ENCODE measurements at places on chromosomes 2 and 18.

DNA sequence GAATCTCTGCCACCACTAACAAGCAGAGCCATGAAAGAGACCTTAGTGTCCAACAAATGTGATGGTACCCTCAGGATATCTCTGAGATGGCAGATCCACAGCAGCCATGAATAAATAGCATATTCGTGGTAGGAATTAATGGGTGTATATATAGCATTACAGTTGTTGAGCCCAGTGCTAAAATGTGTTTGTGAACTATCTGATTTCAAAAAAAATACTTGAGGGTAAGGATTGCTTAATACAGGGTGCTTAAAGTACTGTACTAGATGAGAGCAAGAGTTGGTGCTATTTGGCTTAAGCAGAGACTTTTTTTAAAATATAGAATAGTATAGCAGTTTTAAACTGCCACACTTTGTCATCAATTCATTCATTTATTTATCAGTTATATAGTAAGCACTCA lies 101.5 kb upstream of the GALNT5 start:
- DNase-seq, result no peak

DNA sequence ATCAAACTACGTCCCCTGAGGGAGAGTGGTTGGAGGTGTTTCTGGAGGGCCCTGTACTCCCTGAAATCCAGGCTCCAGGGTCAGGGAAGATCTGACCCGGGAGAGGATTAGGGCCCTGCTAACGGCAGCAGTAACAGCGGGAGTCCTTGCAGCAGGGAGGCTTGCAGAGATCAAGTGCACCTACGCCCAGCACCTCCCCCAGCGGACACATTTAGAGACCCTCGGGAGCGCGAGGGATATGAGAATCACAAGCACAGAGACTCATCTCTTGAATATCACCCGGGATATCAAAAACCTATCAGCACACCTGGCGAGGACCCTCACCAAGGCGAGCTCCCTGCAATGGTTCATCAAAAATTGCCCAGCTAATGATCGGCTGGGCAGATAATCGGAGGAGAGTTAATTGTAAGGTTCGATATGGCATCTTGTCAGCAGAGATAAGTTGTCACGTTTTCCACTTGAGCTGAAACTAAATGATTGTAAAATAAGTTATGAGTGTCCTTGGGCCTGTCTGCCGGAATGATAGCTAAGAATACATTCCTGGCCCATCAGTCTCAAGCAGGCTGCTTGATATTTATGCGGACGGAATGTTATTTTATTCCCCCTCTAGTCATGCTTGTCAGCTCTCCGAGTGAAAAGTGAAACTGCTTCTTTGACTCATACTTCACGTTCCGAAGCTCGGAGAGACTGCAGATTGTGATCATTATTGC lies 209.8 kb downstream of the GBX2 start:
- no peak for DNase-seq

DNA sequence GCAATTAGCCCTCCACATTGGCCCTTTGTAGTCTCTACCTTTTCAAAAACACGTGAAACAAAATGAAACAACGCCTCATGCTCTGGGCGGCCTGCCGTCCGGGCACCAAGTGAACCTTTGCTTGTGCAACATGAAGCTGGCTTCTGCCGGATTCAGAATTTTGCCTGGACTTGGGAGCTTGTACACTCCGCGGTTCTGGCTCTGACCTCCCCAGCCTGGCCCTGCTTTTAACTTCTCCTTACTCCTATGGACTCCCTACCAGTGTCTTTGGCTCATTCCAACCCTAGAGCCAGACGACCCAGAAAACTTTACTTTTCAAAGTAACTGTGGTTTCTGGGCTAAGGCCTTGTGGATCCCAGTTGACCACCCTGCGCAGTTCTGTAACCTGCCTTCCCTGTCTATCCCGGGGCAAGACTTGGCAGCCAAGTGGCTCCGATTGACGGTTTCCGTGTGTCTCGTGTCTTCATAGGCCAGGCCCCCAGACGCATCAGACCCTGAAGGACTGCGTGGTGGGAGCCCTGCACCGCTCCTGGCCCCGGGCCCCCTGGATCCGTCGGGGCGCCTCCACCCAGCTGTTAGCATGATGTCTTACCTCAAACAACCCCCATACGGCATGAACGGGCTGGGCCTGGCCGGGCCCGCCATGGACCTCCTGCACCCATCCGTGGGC lies 1.9 kb downstream of the OTX1 start:
- DNase-seq, result peak; percentile 9

DNA sequence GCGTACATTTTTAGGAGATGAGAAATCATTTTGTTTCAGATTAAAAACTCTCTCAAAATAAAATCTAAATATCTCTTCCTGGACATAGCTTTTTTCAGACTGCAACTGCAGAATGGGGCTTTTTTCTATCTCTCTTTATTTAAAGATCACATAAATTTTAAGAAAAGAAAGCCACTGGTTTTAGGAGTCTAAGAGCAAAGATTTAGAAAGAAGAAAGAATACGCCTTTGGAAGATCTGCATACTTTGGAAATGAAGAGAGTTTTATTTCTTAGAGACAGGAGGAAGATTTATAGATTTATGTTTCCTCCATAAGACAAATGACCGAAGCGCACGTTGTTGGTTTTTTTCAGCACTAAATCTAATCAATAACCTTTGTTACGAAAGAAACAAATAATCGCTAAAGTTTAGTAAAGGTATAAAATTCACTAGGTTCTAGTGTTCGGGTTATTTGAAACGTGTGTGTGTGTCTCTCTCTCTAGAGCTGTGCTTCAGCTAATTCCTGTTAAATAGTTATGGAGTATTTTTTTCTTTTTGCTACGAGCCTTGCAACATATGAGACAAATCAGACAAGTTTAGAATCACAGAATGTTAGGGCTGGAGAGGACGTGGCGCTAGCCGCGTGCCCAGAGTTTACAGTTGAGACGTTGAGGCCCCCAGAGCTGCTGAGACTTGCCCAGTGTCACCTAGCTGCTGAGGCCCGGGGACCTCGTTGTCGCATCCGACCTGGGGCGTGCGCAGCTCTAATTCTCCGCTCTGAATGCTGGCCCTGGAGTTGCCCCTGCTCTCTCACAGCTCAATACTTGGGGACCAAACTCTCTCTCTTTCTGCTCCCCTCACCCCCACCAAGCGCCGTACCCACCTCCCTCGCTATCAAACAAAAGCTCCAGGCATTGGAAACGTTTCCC lies 69.9 kb downstream of the CTAGE1 start:
- DNase-seq, result no peak

GRCh38 chr18:37612524-37613252 lies 47.1 kb upstream of the CELF4 start:
- DNase-seq, result no peak

GRCh38 chr2:66170744-66171330 lies 264.1 kb upstream of the MEIS1 start:
- DNase-seq, result no peak

- DNase-seq, result no peak
Observed at GRCh38 chr2:219404291-219404910, 13.8 kb upstream of the DES start.

GRCh38 chr2:33107690-33108482 lies 161.1 kb downstream of the LTBP1 start:
- no peak for DNase-seq

DNA sequence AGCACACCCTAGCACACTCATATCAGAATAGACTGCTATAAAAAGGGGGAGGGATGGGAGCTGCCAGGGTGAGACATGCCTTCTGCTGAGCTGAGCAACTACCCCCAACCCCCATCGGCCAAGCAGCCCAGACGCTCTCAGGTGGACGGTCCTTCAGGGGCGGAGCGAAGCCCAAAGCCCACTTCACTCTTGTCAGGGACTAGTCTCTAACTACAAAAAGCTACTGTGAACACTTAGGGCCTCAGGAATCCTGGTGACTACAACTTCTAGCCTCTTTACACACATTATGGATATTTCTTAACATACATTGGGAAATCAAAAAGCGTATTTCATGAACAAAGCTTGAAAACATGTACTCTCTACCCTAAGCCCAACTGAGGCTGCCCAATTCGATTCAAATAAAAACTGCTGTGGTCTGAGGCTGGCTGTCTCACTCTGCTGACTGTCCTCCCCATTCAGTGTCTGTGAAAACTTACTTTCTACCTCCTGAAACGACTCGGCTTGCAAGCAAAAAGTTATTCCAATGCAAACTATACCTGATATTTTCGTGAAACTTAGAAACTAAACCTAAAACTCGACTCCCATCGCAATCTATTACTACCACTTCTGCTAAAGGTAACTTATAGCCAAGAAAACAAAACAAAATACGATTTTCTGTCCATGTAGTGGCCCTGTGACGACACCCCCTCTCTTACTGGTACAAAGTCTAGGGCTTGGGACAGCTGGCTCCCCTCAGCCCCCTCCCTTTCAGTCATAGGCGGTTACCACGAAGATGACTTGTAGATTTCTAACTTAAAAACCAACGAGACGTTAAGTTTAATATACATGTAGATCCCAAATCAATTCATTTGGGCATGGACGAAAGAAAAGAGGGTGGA lies 1.2 kb downstream of the SERTAD2 start:
- DNase-seq, result peak; percentile 56

DNA sequence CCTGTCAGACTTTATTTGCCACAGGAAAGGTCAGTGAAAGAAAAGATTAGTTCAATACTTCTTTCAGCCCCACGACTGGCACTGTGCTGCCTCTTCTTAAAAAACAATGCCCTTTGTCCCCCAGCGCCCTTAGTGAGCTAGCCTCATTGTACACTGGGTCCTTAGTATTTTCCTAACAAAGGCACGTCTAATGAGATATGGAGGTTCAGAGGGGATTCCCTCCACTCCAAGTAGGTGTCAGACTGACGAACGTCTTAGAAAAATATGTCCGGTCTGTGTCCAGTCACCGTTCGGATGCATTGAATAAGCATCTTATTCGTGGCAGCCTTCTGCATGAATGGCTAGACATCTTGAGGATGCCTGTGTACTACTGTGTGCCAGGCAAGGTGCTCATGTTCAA lies 1.1 kb downstream of the FECH start:
- no peak for DNase-seq

DNA sequence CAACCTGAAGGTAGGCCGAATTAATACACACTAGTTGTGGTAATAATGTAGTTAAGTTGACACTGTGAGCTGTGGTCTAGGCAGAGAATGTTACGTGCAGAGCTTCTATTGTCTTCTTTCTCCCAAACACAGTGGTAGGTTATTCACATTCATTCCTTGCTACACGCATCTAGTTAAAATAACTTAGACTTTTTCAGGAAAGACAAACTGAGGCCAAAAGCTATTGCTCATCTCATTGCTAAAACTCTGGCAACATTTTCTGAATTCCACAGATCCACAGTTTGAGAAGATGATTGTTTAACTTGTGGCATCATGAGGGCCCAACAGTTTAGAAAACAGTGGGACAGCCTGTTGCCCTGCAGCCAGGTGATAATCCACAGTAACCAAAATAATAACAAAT lies 850.4 kb upstream of the FSHR start:
- no peak for DNase-seq

DNA sequence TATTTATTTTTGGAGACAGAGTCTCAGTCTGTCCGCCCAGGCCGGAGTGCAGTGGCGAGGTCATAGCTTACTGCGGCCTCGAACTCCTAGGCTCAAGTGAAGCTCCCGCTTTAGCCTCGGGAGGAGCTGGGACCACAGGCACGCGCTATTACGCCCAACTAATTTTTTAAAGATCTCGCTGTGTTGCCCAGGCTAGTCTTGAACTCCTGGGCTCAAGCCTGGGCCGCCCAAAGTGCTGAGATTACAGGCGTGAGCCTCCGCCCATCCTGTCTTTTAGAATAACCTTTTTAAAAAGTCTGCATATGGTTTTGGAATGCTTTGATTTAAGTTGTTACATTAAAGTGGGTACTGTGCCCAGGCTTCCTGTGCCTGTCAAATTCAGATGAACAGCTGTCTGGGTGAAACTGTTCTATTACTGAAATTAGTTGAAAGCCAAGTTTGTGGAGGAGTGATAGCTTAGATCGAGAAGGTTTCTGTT lies 944 bp downstream of the RAB3GAP1 start:
- peak; percentile 11 for DNase-seq

GRCh38 chr2:107063228-107063627 lies 177.3 kb upstream of the ST6GAL2 start:
- no peak for DNase-seq

- no peak for DNase-seq
Observed at GRCh38 chr2:71989671-71990070, 158.0 kb downstream of the CYP26B1 start.

DNA sequence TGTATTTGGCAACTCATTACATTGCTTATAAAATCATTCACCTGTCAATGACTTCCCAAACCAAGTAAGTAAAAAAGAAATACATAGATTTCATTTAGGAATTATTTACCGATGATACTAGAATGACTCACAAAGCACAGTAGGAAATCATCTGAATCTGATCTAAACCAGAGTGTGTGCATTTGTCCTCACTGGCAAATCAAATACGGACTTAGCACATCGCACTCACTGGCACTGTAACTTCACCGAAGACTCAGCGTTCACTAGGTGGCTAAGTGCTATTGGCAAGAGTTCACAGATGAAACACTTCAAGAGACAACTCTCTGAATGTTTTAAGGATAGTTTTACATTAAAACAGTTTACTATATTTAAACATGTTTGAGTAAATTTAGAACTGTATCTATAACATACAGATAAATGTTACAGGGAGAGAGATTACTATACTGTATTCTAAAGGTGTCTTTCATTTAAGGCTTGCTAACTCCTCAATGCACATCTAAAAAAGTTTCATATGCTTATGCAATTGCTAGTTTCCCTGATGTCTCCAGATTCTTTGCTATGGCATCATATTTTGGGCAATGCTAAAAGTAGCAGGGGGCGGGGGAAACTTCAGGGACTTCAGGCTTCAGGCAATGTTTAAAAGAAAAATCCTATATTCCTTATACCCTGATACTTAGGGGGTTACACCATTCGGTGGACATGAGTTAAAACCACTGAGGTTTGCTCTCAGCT lies 48.8 kb downstream of the STK39 start:
- DNase-seq, result no peak

DNA sequence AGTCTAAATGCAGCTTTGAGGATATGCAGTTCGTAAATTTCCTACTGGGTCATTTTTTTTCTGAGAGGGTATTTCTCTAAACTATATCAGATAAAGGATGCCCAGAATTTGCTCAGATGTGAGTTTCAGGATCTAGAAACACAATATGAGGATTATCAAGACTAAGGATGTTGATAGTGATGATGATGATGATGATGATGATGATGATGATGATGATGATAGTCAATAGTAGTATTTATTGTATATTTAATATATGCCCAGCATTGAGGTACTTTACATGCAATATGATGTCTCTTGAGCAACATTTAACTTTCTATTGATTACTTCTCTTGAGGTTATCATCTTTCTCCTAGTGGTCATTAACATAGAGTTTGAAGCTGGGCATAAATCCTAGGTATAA lies 222.1 kb upstream of the NRP2 start:
- no peak for DNase-seq

DNA sequence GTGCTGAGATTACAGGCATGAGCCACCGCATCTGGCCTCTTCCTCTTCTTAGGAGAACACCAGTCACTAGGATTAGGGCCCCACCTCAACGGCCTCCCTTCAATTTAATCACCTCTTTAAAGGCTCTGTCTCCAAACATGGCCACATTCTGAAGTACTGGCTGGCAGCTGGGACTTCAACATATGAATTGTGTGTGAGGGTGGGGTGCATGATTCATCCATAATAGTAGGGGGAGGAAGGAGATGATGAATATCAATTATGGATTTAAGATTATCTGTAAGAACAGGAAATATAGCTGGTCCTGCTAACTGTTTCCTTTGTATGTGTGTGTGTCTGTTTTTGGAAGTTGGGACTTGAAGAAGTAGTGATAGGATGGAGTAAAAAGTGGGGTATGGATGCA lies 14.7 kb upstream of the EPG5 start:
- DNase-seq, result no peak
